ENCODE measurements at places on chromosomes 2 and 18.
A peak's percentile ranks its signal among the peaks of the same experiment; 100 is the strongest.

DNA sequence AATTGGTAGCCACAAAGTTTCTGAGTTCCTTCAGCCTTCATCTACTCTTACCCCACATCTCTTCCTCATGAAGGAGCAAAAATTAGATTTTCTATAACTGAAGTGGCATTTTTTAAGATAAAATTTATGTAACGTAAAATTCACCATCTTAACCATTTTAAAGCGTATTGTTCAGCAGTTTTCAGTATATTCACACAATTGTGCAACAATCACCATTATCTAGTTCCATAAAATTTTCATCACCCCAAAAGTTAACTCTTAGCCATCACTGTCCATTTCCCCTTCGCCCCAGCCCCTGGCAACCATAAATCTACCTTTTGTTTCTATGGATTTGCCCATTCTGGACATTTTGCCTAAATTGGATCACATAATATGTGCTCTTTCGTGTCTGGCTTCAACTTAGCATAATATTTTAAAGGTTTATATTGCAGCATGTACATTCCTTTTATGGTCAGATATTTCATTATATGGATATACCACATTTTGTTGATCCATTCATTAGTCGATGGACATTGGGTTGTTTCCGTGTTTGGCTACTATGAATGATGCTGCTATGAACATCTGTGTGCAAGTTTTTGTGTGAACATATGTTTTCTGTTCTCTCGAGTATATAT lies 44.6 kb downstream of the ATIC start:
- DNase-seq, result no peak

GRCh38 chr2:231674587-231675338 lies 33.6 kb upstream of the PTMA start:
- no peak for DNase-seq

DNA sequence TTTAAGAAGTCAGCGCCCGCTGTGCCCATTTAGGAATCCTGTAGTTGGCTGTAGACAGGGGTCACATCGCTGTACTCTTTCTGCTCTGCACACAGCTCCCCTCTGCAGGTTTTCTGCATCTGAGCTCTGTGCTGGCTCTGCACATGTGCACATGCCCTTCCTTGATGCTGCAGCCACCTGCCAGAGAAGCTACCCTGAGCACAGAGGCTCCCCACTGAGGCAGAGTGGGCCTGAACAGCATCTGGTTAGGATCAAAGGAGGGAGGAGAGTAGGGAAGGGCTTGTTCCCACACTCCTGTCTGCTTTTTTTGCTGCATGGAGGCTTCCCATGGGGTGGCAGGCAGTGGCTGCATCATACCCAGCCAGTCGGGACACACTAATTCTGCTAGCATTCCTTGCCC lies 238.9 kb downstream of the FHOD3 start:
- no peak for DNase-seq

- no peak for DNase-seq
These were observed 2.3 kb upstream of the TFCP2L1 start for GRCh38 chr2:121287146-121287798.

DNA sequence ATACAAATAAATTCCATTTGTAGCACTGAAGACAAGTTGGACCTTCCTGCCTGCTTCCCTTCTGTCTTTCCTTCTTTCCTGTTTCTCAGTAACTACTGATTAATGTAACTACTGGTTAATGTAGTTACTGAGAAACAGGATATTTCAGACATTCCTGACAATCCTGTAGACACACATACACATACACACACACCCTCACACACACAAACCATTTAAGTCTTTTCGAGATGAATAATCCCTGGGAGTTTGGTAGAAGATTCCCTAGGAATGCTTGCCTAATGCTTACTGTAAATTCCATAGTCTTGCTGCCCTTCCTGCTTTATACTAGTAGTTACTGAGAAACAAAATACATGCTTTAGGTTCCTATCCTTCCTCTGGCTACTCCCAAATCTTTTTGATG lies 83.9 kb downstream of the PIK3C3 start:
- DNase-seq, result peak; percentile 94

DNA sequence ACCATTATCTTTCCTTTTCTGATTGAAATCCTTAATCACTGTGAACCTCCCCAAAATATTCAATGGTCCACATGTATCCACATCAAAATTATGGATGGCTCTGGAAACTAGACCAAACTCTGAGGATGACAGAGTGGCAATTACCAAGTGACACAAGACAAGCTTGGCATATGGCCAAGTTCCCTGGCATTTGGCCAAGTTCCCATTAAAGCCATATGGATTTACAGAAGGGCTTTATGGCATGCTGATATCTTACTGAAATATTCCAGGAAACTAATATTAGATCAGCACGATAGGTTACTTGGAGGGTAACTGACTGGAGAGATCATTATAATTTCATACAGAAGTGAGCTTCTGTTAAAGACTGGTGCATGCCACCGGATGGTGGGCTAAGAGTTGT lies 21.9 kb upstream of the CERS6 start:
- DNase-seq, result no peak

DNA sequence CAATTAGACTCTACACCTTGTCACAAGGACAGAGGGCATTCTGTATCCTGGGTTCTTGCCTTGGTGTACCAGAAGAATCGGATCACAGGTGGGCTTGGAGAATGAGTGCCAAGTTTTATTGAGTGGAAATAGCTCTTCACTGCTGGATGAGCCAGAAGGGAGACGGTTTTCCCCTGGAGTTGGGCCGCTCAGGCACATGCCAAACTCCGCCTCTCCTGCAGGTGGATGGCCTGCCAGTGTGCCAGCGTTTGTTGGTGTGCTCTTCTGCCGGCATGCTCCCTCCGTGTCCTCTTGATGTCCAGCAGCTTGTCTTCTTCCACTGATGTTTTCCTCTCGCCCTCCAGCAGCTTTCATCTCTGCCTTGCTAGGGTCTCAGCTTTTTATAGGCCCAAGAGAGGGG lies 115.5 kb upstream of the RAB27B start:
- no peak for DNase-seq
